Activated naive CD4-positive, alpha-beta T cell treated with anti-CD3 and anti-CD28 coated beads, Interleukin-2, amount 10 ng/mL, durations not matched to agents 5 hours and 36 hours (primary cell): ENCODE measurements at places on chromosomes 2 and 18. TPM values are rescaled to one million over a fixed set of nuclear protein-coding genes. Genes with fewer than 3 reads are reported as not detected.

FEV gene
- not detected for total RNA-seq

MBOAT2 gene
- 4.2 TPM for total RNA-seq

TXNDC9 gene
- total RNA-seq, result 28.8 TPM

MATN3 gene
- total RNA-seq, result not detected

NOSTRIN gene
- total RNA-seq, result not detected

ACVR1C gene
- 1.8 TPM for total RNA-seq

EML6 gene
- total RNA-seq, result 0.86 TPM

CGREF1 gene
- 1.4 TPM for total RNA-seq

AMER3 gene
- not detected for total RNA-seq

NAT8 gene
- not detected for total RNA-seq

DPYSL5 gene
- 0.17 TPM for total RNA-seq

DCDC2C gene
- total RNA-seq, result not detected

SOX11 gene
- total RNA-seq, result not detected

SLC5A7 gene
- total RNA-seq, result not detected

TCF23 gene
- not detected for total RNA-seq

DSG3 gene
- not detected for total RNA-seq

TMEM178A gene
- not detected for total RNA-seq

TNFRSF11A gene
- total RNA-seq, result 16.6 TPM

CHST10 gene
- total RNA-seq, result 2.8 TPM

RAX gene
- total RNA-seq, result not detected

GALNT3 gene
- total RNA-seq, result 8.5 TPM

FAHD2A gene
- total RNA-seq, result 31.4 TPM

COL3A1 gene
- 0.51 TPM for total RNA-seq

ARHGAP28 gene
- not detected for total RNA-seq

MYOM1 gene
- total RNA-seq, result 2.4 TPM

PDE11A gene
- not detected for total RNA-seq

PLA2R1 gene
- total RNA-seq, result not detected

MAL gene
- total RNA-seq, result 366 TPM

TNS1 gene
- 8.0 TPM for total RNA-seq

CDH19 gene
- total RNA-seq, result not detected

MXD1 gene
- 23.6 TPM for total RNA-seq

CNOT9 gene
- 71.4 TPM for total RNA-seq

LHCGR gene
- not detected for total RNA-seq
